ENCODE measurements at places on chromosomes 7 and 10.

GRCh38 chr7:29853072-29853471 is 46.8 kb downstream of the WIPF3 start:
- no peak for DNase-seq

GRCh38 chr7:81081616-81082015 is 162.8 kb upstream of the SEMA3C start:
- DNase-seq, result no peak

- no peak for DNase-seq
Measured at GRCh38 chr10:69496352-69497230, 45.3 kb downstream of the TSPAN15 start.

GRCh38 chr10:93799155-93799708 is 41.5 kb downstream of the LGI1 start:
- DNase-seq, result no peak

- no peak for DNase-seq
Measured at GRCh38 chr7:137020351-137020750, 151.9 kb downstream of the CHRM2 start.

DNA sequence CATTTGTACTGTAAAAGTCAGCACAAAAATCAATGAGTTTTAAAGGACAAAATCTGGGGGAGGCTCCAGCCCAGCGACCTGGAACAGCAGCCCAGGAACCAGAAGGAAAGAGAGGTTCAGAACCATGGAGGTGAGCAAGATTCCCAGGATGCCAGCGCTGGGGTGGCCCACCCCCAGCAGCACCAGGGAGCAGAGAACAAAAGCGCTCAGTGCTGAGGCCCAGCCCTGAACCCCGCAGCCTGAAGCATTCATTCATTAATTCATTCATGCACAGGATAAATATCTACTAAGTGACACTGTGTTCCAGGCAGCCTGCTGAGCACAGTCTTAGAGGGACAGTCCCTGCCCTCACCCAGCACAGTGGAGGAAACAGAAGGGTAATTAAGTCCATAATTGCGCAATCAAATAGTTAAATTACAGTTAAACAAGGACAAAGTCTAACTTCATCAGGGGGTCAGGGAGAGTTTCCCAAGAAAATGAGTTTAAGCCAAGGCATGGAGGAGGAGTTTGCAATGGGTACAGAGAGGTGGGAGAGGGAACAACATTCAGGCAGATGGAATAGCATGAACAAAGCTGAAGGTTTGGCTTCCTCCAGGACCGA is 202.3 kb downstream of the GRID1 start:
- no peak for DNase-seq

- DNase-seq, result no peak
Measured at GRCh38 chr10:34024693-34025425, 690.4 kb upstream of the NRP1 start.

DNA sequence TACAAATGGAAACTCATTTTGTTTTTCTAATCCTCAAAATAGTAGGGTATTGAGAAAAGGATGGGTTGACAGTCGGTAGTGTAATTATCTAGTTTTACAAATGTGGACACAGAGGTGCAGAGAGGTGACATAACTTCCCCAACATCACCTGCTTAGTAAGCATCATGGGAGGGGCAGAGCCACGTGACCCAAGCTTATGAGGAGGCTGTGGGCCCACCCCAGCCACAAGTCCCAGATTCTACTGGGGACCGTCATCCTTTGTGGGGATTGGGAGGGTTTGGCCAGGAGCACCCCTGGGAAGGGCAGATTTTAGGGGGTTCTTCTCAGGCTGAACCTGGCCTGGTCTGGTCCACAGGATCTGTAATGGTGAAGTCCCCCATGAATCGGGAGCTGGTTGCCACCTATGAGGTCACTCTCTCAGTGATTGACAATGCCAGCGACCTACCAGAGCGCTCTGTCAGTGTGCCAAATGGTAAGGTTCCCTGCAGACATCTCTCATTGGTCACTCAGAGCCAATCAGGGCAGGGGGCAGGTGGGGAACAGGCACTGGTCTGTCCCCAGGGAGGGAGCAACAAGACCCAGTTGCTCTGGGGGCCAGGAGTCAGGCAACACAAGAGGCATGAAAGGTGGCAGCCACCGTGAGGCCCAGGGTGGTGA is 23.6 kb upstream of the VSIR start:
- DNase-seq, result no peak

GRCh38 chr7:115332691-115333090 is 410.8 kb downstream of the MDFIC start:
- DNase-seq, result no peak

DNA sequence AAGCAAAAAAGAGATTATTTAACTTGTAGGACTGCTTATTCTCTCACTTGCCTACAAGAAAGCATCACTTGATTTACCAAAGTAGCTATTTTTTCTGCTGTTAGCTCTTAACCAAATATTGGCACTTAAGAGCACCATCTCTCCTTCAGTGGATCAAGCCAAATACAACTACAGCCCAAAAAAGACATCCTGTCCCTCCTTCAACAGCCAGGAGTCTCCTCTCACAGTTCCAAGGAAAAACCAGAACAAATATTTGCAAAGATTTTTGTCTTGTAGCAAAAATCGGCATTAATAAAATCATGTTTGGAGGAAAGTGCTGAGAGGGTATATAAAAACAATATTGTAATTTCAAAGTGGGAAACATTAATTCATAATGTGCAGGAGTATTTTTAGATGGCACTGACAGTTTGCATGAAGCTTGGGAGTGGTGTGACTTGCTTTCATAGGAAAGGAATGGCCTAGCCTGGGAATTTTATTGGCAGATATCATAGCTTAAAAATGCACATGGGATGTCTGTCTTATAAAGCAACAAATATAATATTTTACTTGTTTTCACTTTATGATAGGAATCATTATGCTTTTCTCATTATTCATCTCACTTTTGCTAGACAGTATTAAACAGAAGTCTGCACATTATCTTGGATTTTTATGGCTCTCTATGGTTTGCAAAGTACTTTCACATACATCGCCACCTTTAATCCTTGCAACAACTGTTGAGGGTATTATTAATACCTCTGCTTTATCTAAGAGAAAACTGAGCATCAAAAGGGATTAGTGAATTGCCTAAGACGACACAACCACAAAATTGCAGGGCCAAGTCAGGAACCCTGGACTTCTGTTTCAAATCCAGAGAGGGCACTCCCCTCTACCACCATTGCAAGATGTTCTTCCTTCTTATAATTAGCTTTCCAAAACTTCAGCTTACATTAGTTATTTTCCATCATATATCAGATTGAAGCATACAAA is 103.5 kb downstream of the AGMO start:
- no peak for DNase-seq

DNA sequence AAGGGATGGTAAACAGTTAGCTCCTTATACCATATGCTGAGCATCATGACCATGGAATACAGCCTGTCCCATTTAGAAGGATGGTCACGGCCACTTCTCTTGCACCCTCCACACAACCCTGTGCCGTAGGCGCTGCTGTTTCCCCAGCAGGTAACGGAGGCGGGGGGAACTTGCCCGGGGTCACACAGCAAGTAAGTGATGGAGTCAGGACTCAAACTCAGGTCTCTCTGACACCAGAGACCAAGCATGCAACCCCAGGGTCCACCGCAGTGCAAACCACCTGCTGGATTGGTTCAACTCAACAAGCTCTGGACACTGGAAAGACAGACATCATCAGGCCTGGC is 71.6 kb downstream of the ZRANB1 start:
- no peak for DNase-seq

DNA sequence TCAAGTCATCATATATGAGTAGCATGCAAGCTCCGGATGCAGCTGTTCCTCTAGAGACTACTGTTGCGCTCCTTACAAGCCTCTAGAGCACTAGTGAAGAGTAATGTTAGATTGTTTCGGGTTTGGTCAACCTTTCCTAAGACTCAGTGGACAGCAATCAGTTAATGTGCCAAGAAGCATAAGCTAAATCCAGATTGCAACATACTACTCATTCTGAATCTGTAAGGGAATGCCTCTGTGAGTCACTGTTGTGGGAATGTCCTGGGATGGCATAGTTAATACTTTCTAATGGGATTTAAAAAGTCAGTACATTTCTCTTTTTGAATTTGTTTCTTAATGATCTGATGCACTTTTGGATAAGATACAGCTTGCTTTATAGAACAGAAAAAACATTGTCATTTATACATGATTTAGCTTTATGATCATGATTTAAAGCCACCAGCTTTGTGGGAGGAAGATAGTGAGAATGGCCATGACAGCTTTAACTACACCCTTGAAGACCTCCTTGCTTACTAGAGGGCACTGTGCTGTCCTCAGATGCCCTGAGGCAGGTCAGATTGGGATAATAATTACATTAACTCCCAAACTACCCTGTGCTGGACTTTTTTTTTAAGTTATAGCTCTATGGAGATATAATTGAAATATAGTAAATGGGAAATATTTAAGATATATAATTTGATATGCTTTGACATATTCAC is 138.4 kb downstream of the SDK1 start:
- DNase-seq, result no peak

DNA sequence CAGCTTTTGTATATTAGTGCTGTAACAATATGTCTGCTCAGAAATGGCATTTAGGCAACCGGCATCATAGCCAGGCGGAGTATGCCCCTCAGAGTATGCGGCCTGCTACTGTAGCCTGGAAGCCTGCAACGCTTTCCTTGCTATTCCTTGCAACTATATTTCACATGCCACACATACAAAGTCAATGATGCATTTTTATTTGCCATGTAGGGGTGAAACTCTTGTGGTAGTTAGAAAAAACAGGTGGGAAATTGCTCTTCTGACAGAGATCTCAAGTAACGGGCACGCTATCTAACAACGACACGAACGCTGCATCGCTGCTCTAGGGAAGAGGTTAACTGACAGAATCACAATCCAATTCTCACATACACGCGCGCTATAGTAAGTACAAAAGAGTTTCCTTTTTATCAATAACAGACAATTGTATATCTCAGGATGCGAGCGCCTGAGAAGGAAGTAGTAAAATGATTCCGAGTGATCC is 5.9 kb downstream of the EBF3 start:
- DNase-seq, result no peak

- no peak for DNase-seq
Measured at GRCh38 chr10:7532723-7533498, 122.1 kb upstream of the SFMBT2 start.

DNA sequence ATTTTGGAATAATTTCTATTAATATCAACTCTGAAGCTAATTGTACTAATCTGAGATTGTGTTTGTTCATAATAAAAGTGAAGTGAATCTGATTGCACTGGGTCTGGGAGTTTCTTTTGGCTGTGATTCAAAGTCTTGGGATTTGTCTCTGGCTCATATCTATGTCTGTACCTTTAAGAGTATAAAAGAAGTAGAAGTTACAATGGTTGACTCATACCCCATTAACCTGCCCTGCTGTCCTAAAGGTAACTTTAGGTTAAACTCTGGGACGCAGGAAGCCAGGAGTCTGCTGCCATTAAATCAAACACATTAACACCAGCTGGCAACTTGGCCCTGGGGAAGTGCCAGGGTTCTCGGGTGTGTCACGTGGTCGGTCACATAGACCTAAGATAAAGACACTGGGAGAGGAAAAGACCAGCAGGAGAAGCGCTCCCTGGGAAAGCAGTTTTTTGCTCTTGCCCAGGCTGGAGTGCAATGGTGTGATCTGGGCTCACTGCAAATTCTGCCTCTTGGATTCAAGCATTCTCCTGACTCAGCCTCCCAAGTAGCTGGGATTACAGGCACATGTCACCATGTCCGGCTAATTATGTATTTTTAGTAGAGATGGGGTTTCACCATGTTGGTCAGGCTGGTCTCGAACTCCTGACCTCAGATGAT is 17.8 kb downstream of the SCD start:
- DNase-seq, result no peak

DNA sequence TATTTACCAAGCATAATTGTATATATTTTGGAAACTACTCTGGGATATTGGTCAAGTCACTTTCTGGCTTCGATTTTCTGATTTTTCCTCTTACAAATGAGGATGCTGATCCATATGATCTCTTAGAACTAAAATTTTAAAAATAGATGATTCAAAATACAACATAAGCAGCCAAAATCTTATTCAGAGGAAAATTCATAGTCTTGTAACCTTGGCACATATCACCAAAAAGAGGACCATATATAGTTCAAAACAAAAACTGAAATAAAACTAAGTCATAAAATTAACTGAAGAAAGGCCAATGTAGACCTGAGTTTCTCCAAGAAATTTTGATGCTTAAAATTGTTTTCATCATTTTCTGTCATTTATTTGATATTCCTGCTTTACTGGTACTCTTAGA is 768.3 kb downstream of the SORCS3 start:
- DNase-seq, result no peak

GRCh38 chr10:845526-845925 is 86.0 kb downstream of the LARP4B start:
- no peak for DNase-seq

DNA sequence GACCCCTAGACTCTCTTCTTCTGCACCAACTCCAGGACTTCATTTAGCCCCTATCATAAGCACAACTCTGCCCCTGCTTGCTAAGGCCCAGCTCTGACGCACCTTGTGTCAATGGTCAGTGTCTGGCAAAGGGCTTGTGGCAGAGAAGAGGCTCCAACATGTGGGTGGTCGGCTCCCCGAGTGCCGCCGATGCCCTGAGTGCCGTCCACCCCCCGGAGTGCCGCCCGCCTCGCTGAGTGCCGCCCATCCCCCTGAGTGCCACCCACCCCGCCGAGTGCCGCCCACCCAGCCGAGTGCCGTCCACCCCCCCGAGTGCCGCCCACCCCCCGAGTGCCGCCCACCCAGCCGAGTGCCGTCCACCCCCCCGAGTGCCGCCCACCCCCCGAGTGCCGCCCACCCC is 50.3 kb downstream of the ASB13 start:
- no peak for DNase-seq

- DNase-seq, result no peak
Measured at GRCh38 chr7:28315565-28316410, 96.5 kb upstream of the CREB5 start.

GRCh38 chr7:25392588-25393338 is 164.5 kb upstream of the NPVF start:
- no peak for DNase-seq

DNA sequence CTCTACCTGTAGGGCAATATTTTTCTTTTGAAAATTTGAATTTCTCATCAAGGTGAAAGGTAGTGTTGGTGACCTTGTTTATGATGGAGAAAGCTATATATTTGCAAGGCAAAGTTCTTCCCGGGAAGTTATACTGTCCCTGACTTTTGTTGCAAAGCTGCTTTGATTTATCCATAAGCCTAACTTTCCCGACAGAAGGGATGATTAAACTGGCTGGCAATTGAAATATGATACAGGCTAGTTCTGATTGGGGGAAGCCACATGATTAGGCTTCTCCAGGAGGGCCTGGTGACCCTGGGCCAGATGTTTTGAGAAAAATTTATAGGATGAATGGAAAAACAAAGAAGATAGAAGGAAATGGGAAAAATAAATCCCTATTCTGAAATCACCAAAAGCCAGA is 215.5 kb downstream of the ACTR3B start:
- DNase-seq, result peak; percentile 32

DNA sequence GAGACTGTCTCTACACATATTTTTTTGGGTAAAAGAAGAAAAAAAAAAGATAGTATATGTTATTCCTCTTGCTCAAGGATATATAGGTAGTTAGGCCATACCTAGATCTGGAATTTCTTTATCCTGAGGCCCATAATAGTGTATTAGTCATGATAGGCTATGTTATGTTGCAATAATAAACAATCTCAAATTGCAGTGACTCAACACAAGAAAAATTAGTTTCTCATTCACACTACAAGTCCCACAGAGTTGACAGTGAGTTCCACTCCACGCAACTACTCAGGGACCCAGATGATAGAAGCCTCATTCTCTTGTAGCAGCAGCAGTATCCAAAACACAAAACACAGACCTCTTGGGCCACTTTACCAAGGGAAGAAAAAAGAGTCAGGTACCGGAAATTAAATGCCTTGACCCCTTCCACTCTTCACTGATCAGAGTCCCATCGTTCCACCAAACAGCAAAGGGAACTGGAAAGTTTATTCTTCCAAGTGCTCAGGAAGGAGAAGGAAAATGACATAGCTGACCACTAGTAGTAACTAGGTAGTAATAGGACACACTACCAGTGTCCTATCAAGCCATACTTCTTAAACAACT is 7.4 kb upstream of the C10orf67 start:
- no peak for DNase-seq
